NAMALWA (cell line): ENCODE measurements at places on chromosomes 4 and X.

DNA sequence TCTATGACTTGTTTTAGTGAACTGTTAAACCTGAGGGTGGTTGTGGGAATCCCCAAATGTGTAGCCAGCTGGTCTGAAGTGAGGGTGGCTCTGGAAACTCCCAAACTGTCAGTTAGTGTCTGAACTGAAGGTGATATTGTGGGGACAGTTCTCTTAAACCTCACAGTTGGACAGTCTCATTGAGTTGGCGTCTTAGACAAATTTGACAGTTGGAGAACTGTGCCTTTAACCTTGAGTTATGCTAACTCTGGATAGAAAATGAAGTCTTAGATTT, 20.7 kb upstream of the CTSO start:
- DNase-seq: no peak

- DNase-seq: peak; percentile 2
Measured at GRCh38 chrX:131068945-131069719, 11.0 kb downstream of the ARHGAP36 start.

DNA sequence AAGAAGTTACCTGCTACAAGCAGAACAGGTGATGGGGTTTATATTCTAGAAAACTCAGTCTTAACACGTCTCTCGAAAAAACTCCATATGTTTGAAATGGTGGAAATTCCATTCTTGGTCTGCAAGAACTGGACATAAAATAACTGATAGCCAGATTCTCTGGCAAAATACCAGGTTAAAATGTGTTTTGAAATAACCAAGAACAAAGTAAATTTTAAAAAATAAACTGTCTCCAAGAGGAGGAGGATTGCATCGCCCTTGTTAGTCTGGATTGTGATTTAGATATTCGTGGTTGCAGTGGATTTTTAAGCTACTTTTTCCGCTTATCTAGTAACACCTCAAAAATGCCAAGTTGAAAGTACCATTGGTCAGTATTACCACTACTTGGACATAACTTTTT, 40.8 kb downstream of the CENPU start:
- no peak for DNase-seq

DNA sequence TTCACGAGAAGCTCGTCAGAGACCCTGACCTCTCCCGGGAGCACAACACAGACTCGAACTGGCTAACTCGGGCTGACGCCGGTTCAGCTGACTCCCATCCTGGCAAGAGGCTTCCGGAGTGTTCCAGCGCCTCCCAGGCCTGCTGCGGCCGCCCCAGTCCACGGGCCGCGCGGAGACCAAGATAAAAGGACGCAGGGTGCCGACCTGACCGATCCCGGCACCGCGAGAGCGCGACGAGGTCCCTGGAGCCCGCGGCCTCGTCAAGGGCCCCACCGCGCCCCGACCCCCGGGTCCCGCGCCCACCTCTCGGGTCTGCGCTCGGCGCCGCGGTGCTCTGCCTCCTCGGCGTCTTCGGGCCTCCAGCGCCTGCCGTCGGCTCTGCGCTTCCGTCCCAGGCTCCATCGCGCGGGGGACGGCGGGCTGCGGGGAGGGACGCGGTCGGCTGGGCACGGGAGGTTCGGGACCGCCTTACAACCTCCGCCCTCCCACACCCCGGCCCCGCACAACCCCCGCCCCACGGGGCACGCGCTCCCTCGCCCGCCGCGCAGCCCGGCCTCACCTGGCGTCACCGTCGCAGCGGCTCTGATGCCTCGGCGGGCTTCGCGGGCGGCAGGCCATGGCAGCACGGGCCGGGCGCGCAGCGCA, 426 bp downstream of the SLBP start:
- DNase-seq: peak; percentile 47

- no peak for DNase-seq
Measured at GRCh38 chrX:38954520-38954919, 153.3 kb downstream of the MID1IP1 start.
